ENCODE measurements at places on chromosomes 16 and 17.
A peak's percentile ranks its signal among the peaks of the same experiment; 100 is the strongest.

DNA sequence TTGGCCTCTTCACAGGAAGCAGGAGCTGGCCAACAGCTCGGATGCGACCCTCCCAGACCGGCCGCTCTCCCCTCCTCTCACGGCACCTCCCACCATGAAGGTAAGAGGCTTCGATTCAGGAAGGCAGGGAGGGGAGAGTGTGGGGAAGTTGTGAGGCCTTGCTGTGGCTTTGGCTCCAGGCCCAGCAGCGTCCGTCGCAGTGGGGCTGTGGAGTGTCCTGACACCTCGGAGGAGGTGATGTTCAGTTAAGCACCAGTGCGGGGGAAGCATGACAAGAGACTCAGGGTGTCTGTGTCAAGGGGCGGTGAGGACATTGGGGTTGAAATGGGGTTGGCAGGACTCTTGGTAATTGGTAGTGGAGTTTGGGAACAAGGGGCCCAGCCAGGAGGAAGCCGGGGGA, 109.0 kb downstream of the RAP1GAP2 start:
- ATAC-seq = no peak

- ATAC-seq = no peak
Observed at GRCh38 chr17:8835631-8836364, 31.7 kb downstream of the PIK3R6 start.

GRCh38 chr17:13593757-13594156, 8.0 kb downstream of the HS3ST3A1 start:
- ATAC-seq = no peak

DNA sequence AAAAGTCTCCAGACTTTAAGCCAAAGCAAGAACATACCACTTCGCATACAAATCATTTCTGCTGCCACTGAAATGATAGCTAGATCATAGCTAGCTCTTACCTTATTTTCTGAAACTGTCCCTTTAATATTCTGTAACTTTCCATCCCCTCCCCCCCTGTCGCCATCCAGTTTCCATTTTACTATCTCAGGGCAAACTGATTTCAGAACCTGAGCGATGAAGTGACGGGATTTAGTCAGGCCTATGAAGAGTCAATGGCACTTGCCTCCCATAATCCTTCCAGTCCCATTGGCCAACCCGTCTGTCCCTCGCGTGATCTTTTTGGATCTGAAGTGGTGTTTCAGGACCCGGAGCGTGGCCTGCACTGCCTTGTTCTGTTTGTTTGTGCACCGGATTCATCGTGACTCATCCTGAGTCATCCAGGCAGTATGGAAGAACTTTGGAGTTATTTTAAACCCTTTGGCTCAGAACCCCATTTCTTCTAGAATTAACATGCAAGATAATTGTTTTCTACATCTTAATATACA, 199.8 kb upstream of the CHMP6 start:
- peak; percentile 79 for ATAC-seq

- no peak for ATAC-seq
Observed at GRCh38 chr17:45225964-45226530, 4.4 kb downstream of the FMNL1 start.

DNA sequence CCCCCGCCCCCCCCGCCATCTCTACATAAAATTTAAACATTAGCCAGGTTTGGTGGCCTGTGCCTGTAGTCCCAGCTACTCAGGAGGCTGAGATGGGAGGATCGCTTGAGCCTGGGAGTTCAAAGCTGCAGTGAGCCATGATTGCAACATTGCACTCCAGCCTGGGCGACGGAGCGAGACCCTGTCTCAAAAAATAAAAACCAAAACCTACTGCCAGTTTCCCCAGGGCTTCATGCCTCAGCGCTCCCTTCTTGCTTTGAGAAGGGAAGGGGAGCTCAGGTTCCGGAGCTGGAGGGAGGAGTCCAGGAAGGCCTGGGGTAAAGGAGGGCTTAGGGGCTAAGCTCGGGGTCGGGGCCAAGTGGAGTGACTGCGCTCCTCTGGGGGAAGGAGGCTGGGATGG, 20.5 kb downstream of the PLCD3 start:
- ATAC-seq = no peak

GRCh38 chr16:73192232-73192894, 144.4 kb upstream of the ZFHX3 start:
- no peak for ATAC-seq

GRCh38 chr17:66275651-66276050, 26.8 kb upstream of the PRKCA start:
- peak; percentile 84 for ATAC-seq

DNA sequence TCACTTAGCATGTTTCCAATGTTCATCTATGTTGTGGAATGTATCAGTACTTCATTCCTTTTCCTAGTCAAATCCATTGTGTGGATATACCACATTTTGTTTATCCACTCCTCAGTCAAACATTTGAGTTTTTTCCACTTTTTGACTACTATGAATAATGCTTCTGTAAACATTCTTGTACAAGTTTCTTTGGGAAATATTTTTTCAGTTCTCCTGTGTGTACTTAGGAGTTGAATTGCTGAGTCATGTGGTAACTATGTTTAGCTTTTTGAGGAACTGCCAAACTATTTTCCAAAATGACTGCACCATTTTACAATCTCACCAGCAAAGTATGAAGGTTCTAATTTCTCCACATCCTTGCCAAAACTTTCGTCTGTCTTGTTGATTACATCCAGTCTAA, 223.7 kb upstream of the AXIN2 start:
- ATAC-seq = peak; percentile 94

- ATAC-seq = no peak
Observed at GRCh38 chr16:616733-617586, 13.8 kb upstream of the WFIKKN1 start.

DNA sequence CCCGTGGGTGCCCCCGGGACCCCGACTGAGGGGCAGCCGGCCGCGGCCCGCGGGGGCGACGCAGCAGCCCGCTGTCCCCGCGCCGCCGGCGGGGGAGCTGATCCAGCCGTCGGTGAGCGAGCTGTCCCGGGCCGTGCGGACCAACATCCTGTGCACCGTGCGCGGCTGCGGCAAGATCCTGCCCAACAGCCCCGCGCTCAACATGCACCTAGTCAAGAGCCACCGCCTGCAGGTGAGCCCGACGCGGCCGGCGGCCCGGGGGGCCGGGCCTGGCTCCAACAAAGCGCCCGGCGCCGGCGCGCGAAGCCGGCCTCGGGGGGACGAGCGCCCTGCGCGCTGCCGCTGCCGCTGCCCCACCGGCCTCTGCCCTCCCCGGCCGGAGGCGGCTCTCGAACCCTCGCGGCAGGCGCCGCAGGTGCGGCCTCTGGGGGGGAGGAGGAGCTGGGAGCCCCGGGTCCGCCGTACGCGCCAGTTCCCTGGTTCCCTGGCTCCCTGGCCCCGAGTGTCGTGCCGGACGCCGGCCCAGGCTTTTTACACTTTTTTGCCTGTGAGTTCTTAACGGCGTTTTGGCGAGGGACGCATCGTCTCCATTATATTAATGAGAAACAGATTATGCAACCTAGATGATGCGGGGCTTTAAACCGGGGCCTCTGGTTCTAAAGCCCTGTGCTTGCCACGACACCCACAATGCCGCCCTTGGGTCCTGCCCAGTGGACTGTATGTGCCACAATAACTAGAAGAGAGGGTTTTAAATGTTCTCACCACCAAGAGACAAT, 521 bp downstream of the ATMIN start:
- peak; percentile 44 for ATAC-seq

DNA sequence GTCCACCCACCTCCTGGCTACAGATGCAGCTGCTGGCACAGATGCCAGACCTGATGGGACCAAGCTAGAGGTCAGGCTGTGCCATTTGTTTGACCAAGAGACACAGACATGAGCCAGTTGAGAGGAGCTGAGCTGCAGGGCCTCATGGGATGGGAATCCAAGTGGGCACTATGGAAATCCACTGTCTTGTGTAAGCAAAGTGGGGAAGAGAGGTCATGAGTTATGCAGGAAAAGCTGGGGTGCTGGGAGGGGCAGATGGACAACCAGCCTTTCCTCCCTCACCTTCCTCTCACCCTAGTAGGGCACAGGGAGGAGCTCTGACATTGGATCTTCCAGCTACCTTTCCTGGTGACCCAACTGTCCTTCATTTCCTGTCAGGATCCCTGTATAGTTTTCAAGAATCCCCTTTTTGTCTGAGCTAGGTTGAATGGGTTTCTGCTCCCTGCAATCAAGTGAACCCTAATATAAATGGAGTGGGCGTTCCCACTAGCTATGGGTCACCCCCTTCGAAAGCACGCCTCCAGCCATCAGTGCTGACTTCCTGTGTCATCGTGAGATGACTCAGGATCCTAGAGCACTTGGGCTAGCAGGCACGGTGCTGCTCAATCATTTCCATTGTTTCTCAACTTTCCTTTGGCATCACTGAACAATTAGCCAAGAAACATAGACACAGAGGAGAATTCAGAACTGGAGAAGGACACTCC, 13.6 kb downstream of the ATPAF2 start:
- ATAC-seq = peak; percentile 28

DNA sequence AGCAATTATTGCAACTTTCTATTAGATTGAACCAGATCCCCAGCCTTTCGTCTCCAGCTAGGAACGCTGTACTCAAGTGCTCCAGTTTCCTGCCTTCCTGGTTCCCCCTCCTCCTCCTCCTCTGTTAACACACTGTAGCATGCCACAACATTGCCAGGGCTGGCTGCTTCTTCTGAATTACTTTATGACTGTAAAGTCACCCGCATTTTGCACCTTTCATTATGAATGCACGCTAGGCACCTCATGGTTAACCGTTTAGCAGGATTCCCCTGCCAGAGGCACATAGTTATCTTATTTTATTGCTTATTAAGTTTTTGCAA, 4.5 kb downstream of the ZNF423 start:
- ATAC-seq = no peak

- ATAC-seq = no peak
Observed at GRCh38 chr16:87045466-87046216, 271.6 kb downstream of the C16orf95 start.

DNA sequence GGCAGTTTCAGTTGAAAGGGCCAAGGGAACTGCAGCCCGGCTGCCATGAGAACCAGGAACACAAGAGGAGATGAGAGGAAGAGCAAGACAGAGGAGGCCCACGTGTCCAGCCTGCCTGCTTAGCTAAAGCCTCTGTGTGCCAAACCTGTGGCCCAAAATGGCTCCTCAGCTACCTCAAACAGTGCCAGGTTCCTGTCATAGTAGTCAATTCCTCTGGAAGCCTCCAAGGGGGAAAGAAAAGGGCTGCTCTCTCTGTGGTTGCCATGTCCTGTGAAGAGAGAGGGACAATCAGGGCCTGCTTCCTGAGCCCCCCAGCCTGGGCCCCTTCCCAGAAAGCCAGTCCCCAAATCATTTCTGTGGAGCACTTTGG, 5.2 kb downstream of the SLC12A4 start:
- no peak for ATAC-seq

DNA sequence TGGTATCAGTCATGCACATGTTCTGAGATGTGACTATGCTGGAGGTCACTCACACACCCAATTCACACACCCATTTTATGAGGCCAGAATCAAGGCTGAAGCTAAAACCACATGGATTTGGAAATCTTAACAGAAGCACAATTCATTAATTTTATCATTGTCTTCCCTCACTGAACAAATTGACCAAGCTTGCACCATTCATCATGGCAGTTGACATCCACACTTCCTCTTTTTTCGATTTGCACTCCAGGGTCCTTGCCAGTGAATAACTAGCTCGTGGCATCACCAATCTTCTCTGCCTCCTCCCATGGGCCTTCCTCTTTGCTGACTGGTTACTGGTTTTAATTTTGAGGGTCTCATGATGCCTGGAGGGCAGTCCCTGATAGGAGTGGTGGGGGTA, 123.0 kb upstream of the ASIC2 start:
- ATAC-seq = no peak

DNA sequence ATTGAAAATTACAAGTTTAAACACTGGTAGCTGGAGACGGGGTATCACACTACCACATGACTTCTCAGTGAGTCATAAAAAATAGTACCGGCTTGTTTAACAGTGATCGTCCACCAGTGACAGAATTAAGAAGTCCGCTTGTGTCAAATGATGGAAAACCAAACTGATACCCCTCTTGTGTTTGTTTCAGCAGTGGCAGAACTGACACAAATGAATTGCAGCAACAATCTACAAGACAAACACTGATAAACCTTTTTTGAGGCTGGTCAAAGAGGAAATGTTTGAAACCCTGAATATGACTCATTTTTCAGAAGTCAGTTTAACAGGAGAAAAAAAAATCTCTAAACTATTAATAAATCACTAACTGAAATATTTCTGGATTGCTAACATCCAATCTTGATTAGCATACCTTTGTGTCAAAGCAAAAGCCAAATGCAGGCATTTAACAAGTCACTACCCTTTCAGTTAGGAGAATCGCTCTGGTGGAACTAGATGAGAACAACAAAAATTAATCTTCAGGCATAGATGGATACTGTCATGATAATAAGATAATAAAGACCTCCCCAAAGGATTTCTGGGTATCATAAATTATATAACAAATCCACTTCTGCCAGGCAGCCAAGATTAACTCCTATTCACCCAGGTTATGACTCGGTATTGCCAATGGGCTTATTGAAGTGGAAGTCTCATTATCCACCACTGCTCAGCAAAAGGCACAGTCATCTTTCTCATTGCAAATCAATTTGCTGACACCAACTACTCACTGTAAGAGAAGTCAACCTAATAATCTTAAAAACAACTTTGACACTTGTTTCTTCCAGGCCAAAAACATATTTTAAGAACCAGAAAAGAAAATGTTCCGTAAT, 20.8 kb downstream of the DCUN1D3 start:
- peak; percentile 83 for ATAC-seq

DNA sequence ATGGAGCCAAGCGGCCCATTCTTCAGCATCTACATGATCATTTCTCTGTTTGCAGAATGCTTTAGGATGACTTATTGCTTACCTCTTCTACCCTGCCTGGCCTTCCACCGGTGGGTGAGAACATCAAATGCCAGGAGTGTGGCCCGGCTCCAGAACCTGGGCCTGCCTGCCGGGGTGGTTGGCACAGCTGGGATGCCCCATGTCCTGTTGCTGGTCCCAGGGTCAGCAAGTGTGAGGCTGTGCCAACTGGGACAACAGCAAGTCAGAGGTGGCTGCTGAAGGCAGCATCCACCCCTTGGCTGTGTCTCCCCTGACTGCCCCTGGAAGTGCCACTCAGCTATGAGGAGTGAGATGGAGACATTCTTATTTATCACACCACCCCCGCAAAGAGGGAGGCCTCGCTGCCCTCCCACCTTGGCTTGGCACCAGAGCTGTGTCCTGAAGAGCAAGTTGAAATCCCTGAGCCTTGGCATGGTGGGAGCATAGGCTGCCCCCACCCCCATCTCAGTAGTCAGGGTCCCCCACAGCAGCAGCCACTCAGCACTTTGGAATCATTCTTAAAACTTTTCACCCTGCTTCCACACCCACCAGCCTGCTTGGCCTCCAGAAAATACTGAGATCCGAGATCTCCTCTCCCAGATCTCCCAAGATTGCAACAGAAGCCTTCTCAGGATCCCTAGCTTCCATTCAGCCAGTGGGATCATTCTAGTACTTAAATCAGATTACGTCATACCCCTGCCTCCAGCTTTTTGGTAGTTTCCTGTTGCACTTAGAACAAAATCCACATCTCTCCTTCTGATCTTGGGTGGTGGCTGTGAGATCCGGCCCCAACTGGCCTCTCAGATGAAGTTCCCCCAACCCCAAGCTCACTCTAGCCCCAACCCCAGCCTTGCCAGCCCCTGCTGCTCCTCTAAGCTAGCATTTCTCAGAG, 127.5 kb downstream of the SOCS1 start:
- peak; percentile 16 for ATAC-seq

GRCh38 chr17:75927286-75927922, 13.4 kb downstream of the FBF1 start:
- ATAC-seq = peak; percentile 77
